ENCODE measurements at places on chromosomes 11 and 22.

DNA sequence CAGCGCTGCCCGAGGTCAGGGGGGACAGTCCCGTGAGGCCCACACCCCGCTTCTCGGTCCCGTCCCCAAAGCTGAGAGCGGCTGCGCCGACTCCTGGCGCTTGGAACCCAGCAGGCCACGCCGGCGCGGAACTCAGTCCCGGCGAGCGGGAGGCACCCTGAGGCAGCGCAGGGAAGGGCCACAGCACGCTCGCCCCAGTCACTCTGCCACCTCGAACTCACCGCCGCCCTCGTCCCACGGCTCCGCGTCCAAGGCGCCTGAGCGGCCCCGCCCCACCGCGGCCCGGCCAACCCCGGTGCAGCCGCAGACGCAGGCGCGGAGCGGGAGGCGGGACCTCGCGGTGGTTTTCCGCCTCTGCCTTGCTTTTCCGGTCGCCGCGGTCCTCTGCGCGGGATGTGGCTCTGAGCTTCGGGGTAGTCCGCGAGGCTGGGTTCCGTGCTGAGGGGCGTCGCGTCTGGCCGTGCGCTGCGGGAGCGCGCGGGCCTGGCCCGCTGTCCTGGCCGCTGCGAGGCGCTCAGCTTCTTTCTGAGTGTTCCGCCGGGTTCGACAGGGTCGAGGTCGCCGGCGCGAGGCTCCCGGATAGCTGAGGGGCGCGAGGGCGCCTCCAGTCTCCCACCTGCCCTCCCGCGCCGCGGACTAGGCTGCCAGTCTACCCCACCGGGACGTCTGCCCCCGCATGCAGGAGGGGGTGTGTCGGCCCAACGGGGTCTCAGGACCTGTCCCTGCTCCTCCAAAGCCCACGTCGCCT is at the start of gene CDPF1:
Gene CDPF1 (minus strand): TSS at position 259 of the 748 bp plus-strand sequence. CDS start 2,009 bp downstream, outside the sequence.
- peak; percentile 92 for DNase-seq

DNA sequence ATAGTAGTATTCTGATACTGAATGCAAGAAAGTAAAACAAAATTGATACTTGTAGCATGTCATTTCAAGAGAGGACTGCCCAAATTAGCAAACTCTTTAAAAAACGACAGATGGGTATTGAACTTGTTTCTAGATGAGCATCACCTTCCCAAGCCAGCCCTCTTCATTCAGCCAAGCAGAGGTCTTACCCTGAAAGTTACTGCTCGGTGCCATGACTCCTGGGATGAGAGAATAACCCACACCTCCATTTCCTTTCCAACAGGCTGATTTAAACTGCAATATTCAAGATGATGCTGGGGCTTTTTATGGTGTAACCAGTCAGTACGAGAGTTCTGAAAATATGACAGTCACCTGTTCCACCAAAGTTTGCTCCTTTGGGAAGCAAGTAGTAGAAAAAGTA is 84.5 kb upstream of the RASSF10 start:
- DNase-seq, result no peak

DNA sequence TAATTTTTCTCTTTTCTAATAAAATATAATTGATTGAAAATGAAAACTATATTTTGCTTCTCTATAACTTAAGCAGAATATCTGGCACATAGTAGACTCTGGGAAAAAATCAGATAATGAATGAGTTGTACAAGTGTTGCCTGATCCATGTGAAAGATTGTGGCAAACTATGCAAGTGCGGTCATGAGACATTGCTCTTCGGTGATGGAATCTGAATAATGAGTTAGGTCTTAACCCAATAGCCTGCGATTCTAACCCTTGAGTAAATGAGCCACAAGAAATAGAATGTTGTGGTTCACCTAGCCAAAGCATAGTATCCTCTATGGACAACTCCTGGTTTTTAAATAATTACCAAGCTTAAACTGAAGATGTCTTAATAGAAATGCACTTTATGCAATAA is 333.7 kb upstream of the LUZP2 start:
- no peak for DNase-seq

DNA sequence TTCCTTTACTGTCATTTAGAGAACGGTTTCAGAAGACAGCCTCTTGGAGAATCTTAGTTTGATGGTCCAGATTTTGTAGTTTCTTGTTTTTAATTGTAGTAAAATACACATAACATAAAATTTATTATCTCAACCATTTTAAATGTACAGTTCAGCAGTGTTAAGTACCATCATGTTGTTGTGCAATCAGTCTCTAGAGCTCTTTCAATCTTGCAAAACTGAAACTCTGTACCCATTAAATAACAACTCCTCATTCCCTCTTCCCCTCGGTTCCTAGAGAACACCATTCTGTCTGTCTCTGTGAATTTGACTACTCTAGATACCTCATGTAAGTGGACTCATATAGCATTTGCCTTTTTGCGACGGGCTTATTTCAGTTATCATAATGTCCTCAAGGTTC is 69.8 kb downstream of the GRIK4 start:
- no peak for DNase-seq

DNA sequence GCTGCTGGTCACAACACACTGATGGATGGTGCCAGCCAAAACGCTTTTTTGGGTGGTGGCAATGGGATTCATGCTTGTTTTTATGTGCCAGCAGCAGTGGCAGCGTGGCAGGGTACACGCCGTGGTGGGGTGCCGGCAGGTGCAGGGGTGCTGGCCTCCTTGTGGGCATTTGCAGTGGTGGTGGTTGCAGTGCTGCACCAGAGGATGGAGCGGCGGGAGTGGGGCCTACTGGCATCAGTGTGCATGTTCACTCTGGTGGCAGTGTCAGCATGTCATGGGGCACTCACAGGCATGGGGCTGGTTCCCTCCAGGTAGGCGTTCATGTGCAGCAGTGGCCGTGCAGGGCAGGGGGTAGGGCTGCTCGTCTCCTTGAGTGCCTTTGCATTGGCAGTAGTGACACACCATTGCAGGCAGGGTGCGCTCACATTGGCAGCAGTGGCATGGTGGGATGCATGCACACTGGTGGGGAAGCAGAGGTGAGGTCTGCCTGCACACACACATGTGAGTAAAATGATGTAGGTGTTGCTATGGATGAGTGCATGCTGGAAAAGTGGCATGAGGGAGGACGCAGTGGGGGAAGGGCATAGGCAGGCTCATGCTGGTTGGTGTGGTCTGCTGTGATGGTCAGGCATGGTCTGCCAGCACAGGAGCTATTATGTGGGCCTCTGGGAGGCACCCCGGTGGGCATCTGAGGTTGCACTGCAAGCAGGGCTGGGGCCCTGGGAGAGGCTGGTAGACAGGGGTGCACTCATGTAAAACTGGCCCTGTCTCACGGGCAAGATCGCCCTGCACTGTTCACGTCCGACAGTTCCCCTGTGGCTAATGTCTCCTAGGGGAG is 29.9 kb downstream of the CCDC15 start:
- DNase-seq, result no peak

- no peak for DNase-seq
Observed at GRCh38 chr11:37688456-37688855, 1090.4 kb upstream of the RAG2 start.

GRCh38 chr11:2774173-2775082 is 74.6 kb upstream of the KCNQ1OT1 start:
- no peak for DNase-seq
